ENCODE measurements at places on chromosomes 2 and 18. TPM values are rescaled to one million over a fixed set of nuclear protein-coding genes. Genes with fewer than 3 reads are reported as not detected.

SLC5A7 gene
- total RNA-seq: not detected

DNA sequence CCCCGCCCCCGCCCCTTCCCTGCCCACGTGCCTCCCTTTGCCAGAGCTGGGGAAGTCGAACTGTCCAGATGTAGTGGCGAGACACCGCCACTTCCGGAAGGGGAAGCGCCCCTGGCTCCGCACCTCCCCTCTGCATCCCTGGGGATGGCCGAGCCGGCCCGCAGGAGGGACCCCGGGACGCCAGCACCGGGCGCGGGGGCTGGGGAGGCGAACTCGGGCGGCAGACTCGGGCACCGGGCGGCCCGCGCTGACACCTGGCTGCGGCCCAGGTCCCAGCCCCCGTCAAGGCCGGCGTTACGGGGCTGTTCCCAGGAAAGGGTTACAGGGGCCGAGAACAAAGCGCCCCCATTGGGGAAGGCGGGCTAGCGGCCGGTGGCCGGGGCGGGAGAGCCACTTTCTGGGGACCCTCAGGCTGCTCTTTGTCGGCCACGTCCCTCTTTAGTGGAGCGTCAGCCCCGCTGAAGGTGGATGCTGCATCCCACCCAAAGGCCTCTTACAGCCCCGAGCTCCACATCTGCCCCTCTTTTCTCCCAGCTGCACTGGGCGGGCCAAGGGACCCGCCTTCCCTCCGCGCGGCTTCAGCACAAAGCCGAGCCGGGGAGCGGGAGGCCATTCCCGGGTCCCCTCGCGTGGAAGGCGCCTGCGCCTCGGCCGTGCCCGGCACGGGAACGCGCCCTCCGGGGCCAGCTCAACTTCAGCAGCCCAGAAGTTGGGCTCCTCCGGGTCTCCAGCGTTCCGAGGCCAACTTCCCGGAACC is 1.3 kb downstream of the SDC1 start:
- peak overlapping the region; percentile 88 for H3K27ac ChIP-seq
- H3K4me3 ChIP-seq: peak overlapping the region; percentile 73
- H3K36me3 ChIP-seq: no peaks in the 10 kb centered on the region
- H3K4me1 ChIP-seq: peaks cover 39% of the 10 kb centered on the region
- DNase-seq: peak; percentile 54

DNA sequence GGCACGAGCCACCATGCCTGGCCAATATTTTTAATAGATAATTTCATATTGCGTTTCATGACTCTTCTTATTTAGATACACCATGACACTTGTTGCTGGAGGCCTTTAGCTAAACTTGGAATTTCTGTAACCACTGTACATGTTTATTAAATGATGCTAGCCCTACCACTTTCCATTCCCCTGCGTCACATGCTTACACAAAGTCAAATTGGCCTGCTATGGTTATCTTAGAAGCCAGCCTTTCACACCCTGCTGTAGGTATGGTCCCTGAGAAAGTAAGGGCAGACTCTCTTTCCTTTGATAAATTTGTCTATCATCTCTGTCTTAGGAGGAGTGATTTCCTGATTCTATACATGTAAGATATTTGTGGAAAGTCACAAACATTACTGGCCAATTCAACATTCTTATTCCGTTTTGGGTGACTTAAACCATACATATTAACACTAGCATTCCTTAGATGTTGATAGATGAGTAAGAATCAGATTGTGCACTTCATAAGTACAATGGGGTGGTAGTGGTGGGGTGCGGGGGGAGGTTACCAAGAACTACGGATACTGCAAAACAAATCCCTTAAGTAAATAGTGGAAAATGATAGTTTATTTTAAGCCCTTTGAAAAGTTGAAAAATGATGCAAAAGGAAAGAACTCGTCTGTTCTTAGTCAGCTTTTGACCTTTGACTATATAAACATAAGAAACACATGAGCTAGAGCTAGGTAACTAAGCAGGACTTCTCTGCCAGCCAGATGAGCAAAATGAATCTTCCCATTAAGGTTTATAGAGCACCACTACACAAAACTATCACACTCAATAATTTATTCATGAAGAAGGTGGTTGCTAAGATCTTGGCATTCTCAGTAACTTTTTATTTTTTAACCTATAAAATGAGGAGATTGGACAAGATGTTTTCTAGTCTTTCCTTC is 7.9 kb upstream of the NDUFV2 start:
- no peaks in the 10 kb centered on the region for H3K27me3 ChIP-seq
- peaks cover 14% of the 10 kb centered on the region for H3K4me1 ChIP-seq
- H3K4me3 ChIP-seq: no peak overlapping the region

DNA sequence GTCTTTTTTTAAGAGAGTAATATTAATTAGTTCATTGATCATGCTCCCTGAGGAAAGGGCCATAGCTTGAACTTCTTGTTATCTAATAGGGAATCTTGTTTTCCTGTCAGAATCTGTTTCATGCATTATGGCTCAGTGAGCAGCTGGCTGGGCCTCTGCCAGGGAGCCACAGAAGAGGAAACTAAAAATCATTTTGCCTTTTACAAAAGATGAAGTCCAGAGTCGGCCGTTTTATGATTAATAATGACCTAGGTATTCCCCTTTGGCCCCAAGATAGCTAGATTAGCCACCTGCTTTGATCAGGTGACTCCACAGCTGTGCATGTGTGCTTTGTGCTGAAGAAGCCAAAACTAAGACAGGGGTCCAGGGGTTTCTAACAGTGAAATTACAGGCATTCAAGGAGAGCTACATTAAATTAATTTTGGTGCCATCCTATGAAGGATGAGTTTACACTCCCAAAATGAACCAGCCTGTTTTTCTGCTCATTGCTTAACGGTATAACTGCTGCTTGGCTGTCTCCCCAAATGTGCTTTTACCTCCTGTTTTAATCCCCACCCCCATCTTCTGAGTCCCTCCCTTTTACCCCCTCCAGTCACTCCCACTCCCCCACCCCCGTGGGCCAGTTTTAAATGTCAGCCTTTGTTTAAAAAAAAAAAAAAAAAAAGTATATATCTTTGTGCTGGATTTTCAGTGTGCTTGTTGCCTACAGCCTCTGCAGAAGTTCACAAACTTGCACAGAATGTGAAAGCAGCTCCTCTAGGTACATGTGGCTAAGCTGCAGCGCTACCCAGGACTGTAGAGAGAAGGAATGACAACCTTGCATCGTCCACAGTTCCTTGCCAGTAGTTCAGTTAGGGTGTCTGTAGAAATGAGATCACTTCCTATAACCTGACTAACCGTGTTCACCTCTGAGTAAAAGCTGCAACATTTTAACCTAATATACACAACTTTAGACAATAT is 93.1 kb downstream of the CABLES1 start:
- no peak for DNase-seq
- peaks cover 56% of the 10 kb centered on the region for H3K4me1 ChIP-seq
- no peaks in the 10 kb centered on the region for H3K27me3 ChIP-seq
- no peak overlapping the region for H3K4me3 ChIP-seq

- no peak for DNase-seq
- H3K4me3 ChIP-seq: peak overlapping the region; percentile 77
- peaks cover 64% of the 10 kb centered on the region for H3K27me3 ChIP-seq
- no peaks in the 10 kb centered on the region for H3K36me3 ChIP-seq
- no peak overlapping the region for H3K27ac ChIP-seq
- peaks cover 12% of the 10 kb centered on the region for H3K4me1 ChIP-seq
These were observed 405.9 kb downstream of the XIRP2 start for GRCh38 chr2:167293943-167294775.

Measured in stomach (tissue), 19 donors.